ENCODE measurements at places on chromosomes 2 and 18.
A peak's percentile ranks its signal among the peaks of the same experiment; 100 is the strongest.

- no peak for DNase-seq
Observed at GRCh38 chr18:45571714-45572113, 43.6 kb upstream of the SLC14A2 start.

- no peak for DNase-seq
Observed at GRCh38 chr18:6606411-6607085, 123.0 kb upstream of the ARHGAP28 start.

DNA sequence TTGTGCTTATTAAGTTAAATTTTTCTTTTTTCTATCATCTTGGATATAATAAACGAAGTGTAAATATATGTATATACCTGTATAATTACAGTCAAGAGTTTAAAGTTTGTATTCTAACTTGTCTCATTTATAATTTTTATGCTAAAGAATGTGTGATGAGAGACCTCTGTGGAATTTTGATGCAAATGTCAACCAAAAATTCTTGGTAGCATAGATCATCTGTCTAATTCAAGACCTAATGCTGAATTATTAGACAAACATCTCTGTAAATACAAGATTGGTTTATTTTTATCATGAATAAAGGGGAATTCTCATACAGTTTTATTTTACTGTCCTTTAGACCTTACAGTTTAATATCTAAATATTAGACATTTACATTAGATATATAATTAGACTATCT is 149.2 kb upstream of the VWC2L start:
- DNase-seq = no peak

GRCh38 chr2:218898109-218898878 is 17.6 kb downstream of the WNT10A start:
- peak; percentile 86 for DNase-seq

DNA sequence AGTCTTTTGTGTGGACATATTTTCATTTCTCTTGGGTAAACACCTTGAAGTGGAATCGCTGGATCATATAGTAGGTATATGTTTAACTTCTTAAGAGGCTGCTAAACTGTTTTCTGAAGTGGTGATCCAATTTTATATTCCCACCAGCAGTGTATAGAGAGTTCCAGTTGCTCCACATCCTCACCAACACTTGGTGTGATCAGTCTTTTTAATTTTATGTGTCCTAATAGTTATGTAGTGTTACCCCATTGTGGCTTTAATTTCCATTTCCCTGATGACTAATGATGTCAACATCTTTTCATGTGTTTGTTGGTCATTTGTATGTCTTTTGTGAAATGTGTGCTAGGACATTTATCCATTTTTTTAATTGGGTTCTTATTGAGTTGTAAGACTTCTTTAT is 56.9 kb downstream of the DGKD start:
- DNase-seq = no peak

DNA sequence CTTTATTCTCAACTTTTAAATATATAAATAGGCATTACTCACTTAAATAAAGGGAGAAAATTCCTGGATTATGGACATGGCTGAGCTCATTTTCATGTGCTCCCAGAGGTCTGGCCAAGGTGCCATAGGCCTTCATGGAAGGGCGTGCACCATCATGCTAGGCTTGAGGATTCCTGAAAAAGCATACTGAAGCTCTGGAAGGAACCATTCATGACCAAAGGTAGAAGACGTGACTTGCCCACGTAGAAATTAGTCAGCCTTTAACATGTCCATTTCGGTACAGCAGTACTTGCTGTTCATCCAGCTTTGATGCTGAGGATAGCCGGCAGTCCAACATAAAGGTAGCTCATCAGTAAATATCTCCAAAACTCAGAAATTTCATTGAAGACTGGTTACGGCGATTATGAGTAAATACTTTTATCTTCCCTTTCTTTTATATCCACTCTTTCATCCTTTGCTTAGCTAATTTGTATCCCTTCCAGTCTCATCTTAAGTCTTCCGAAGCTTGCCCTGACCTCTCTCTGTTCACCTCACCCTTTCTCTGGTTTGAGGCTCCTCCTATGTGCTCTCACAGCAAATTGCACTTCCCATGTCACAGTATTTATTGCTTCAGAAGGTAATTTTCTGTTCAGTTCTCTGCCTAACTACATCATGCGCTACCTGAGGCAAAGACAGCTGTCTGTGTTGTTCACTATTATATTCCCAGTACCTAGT is 32.3 kb upstream of the ASNSD1 start:
- no peak for DNase-seq

DNA sequence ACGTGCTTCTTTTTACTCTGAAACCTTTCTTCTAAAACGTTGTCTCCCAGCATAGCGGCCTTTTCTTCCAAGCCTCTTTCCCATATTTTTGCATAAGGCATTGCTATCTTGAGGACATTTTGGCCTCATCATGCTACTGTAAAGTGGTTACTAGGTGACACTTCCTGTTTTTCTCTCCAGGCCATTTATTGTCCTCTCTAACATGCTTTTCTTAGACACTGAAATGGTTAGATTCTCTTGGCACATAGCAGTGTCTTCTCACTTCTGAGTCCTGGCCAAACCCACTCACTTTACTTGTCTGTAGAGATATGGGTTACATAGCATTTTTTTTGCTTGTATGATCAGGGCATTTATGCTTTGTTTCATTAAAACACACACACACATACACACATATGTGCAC is 50.1 kb upstream of the KCNH7 start:
- no peak for DNase-seq

DNA sequence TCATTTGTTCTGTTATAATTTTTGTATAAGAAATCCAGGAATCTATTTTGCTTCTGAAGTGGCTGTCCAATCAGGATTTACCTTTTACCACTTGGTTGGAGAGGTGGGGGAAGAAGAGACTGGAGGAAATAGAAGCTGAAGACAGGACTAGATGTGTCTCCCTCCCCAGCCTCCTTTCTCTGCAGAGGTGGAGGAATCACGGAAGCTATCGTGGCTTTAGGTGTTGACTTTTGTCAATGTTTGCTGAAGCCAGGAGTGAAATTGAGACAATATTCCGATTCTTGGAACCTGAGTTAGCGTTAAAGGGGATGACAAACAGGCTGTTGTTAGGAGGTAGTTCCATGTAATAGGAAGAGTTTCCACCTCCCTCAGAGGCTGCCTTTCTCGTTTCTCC is 43.5 kb downstream of the PDCL3 start:
- no peak for DNase-seq

DNA sequence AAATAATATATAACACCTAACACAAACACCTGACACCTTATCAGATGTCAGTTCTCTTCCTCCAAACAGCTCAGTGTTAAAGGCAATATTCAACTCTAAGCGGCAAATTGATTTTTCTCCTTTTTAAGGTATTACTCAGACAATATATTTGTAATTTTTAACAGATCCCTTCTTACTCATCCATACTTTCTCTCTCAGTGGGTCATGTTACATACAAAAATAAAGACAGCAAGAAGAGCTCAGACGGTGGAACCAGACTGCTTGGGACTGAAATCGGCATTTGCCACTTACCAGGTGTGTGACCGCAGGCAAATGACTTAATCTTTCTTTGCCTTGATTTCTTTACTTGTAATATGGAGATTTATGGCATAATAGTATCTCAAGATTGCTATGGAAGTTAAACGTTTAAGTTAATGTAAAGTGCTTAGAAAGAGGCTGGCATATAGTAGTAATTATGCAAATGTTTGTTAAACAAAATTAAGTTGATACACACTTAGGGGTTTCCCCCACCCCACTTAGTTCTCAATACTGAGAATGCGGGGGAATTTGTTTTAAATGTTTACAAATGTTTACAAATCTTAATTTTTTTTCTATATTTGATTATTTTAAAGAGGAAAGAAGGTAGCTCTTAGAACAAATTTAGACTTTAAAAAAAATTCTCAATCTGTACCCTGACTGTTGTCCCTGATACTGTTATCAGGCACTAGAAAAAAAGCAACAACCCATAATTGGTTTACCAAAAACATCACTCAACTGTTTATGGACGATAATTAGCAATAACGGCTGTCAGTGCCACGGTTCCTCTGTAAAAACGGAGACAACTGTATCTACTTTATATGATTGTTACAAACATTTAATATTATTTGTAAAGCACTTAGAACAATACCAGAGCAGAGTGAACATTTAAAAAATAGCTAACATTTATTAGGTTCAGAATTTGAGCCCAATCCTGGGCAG is 25.6 kb downstream of the MAP3K2 start:
- DNase-seq = no peak

DNA sequence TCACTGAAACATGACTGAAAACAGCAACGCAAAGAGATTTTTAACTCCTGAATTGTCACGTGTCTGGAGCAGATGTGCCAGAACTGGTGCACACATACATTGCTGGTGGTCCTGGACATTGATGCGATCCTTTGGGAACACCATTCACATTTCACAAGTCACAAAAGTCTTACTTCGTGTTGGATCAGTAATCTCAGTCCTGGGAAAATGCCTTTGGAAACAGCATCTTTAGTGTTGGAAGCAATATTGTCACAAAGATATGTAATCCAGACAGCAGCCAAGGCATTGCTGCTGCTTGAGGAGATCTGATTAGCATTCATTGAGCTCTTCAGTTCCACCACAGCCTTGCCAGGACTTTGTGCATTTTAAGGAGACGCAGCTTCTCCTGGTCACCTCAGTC is 126.2 kb upstream of the SH3BP4 start:
- no peak for DNase-seq

DNA sequence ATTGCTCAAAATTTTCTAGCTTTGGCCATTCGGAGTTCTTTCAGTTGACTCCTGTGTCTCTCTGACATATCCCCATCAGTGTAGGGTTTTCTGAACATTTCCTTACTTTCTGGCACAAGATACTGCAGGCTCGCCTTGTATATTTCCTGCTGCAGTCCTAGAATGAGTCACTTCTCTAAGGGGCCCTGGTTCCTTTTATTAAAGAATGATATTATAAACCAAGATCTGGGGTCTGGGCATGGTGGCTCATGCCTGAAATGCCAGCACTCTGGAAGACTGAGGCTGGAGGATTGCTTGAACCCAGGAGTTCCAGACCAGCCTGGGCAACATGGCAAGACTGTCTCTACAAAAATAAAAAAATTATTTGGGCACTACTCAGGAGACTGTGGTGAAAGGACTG is 3.0 kb upstream of the RPL37A start:
- DNase-seq = no peak

- no peak for DNase-seq
Observed at GRCh38 chr18:79779021-79779699, 18.6 kb upstream of the KCNG2 start.

DNA sequence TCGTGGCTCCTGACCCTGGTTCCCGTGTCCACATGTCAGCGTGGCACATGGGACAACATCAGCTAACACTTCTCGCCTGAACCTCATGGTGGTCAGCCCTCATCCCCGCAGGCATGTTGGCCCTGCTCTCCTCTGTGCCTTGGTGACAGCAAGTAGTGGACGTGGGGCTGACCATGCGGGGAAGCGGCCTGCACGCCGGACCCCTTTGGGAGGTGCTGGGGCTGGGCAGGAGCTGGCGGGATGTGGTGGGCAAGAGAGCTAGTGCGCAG is 249.5 kb downstream of the TWIST2 start:
- DNase-seq = no peak

DNA sequence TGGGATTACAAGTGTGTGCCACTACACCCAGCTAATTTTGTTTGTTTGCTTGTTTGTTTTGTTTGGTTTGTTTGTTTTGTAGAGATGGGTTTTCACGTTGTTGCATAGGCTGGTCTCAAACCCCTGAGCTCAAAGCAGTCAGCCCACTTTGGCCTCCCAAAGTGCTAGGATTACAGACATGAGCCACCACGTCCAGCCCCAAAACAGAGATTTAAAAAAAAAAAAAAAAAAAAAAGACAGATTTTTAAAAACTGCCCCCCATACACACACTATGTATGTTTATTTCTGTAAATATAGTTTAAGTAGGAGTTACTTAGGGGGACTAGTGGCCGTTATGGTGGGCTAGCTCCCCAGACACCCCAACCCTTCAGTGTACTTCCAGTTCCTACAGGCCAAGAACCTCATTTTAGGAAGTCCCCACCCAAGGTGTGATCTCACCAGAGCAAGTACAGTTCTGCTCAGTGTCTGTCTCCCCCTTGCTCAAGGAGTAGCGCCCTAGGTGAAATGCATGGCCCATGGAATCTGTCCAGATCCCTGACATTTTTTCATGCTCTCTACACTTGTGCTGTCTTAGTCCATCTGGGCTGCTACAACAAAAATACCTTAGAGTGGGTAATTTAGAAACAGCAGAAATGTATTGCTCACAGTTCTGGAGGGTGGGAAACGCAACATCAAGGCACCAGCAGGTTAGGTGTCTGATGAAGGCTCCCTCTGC is 1.6 kb upstream of the TMBIM1 start:
- no peak for DNase-seq

- no peak for DNase-seq
Observed at GRCh38 chr2:144409241-144409640, 110.7 kb downstream of the ZEB2 start.

GRCh38 chr2:199335502-199335901 is 122.2 kb downstream of the SATB2 start:
- no peak for DNase-seq

GRCh38 chr2:140998017-140998416 is 1132.8 kb downstream of the LRP1B start:
- DNase-seq = no peak

GRCh38 chr2:75294362-75294761 is 95.0 kb upstream of the TACR1 start:
- no peak for DNase-seq

- DNase-seq = no peak
Observed at GRCh38 chr18:36780748-36781147, 48.1 kb downstream of the TPGS2 start.

- DNase-seq = no peak
Observed at GRCh38 chr18:23230686-23231085, 95.4 kb downstream of the CABLES1 start.

- DNase-seq = no peak
Observed at GRCh38 chr2:38130876-38131275, 54.9 kb upstream of the CYP1B1 start.

GRCh38 chr2:121955872-121956271 is 200.4 kb downstream of the TSN start:
- no peak for DNase-seq

GRCh38 chr2:145020694-145021093 is 500.8 kb upstream of the ZEB2 start:
- DNase-seq = no peak

GRCh38 chr2:30652271-30652915 is 154.9 kb downstream of the CAPN13 start:
- no peak for DNase-seq

DNA sequence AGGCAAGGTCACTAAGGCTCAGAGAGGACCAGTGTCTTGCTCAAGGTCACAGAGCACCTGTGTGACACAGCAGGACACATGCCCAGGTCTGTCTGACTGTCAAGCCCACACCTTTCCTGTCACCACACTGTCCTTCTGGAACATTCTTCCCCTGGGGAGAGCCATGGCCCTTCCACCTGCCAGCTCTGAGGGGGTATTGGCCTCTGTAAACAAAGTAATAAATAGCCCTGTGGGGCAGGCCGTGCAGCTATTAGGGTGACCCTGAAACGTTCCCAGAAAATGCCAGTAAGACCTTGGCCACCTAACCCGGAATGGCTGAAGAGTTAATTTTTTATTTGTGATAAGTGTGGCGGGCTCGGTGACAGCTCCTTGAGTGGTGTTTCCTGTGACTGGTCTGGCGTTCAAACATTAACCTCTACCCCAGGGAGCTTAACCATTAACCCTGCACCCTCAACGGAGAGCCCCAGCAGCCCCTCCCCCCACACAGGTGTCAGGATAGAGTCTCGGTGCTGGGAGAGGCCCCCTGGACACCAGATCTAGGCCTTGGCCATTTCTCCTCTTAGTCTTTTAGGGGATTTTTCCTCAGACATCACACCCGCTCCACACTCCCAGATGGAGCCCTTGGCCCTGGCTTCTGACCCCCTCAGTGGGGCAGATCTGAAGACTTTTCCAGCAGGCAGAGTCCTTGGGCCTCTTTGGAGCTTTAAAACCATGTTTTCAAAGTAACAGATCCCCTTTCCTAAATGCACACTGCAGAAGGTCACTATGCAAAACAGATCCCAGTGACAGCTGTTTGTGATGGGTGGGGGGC is 36.6 kb downstream of the SCTR start:
- no peak for DNase-seq

All from eye (tissue), 1 donor.